ENCODE measurements at places on chromosomes 7 and 10. TPM values are rescaled to one million over a fixed set of nuclear protein-coding genes. Genes with fewer than 3 reads are reported as not detected.

The IL2RA gene
- 698 TPM for total RNA-seq

The OIT3 gene
- not detected for total RNA-seq

The MYOZ1 gene
- total RNA-seq, result not detected

The BAIAP2L1 gene
- total RNA-seq, result 2.3 TPM

The EBF3 gene
- total RNA-seq, result not detected

The MYL10 gene
- not detected for total RNA-seq

The SEMA3A gene
- total RNA-seq, result 1.9 TPM

The APBB1IP gene
- total RNA-seq, result 68.0 TPM

The CEP55 gene
- 47.6 TPM for total RNA-seq

The PON1 gene
- total RNA-seq, result not detected

The SYNPO2L gene
- not detected for total RNA-seq

The COL17A1 gene
- not detected for total RNA-seq

Measured in activated naive CD8-positive, alpha-beta T cell treated with anti-CD3 and anti-CD28 coated beads for 36 hours (primary cell).